Eye (tissue), 1 donor: ENCODE measurements at places on chromosomes 3 and 15.

GRCh38 chr3:196406811-196407470 is 25.3 kb downstream of the UBXN7 start:
- no peak for DNase-seq

GRCh38 chr3:38095669-38096483 is 41.1 kb downstream of the ACAA1 start:
- no peak for DNase-seq

GRCh38 chr15:51736751-51737521 is 519 bp downstream of the LYSMD2 start:
- peak; percentile 70 for DNase-seq

DNA sequence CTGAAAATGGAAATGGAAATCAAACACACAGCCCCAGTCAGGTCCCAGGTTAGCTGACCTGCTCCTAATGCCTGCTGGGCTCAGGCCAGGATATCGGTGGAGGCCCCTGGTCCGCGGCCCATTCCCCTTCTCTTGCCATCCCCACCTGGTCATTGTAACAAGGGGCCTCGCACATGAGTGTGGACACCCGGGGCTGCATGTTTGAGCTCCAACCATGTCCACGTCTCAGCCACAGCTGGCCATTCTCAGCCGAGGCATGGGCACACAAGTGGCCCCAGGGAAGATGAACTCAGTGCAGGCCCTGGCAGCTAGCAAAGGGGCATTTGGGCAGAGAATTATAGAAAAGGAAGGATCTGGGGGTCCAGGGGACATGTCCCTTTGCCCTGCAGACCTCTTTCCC is 41.7 kb downstream of the FAM174B start:
- DNase-seq, result no peak

GRCh38 chr3:109943181-109943580 is 605.8 kb upstream of the DPPA4 start:
- DNase-seq, result no peak

DNA sequence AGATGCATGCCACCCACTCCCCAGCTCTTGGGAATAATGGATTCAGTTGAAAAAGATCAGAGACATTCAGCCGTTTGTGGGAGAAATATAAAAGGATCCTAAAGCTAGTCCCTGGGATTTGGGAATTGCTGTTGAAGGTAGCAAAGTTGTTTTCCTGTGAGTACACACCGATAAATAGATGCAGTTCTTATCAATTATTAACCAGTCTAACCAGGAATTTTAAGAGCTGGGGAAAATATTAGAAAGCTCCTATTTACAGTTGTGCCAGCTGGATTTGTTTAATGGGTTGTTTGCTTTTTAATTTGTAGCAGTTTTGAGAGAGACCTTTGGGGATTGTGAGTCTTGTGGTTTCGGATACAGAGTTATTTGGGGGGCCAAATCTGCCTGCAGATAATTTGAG is 44.2 kb upstream of the SKOR1 start:
- DNase-seq, result no peak

- no peak for DNase-seq
Observed at GRCh38 chr3:27699067-27699466, 23.1 kb downstream of the EOMES start.

- DNase-seq, result no peak
Observed at GRCh38 chr3:61157414-61157813, 93.8 kb downstream of the FHIT start.

- DNase-seq, result no peak
Observed at GRCh38 chr3:139470199-139470598, 6.1 kb downstream of the RBP2 start.

- DNase-seq, result no peak
Observed at GRCh38 chr3:193585530-193585929, 7.5 kb upstream of the OPA1 start.

DNA sequence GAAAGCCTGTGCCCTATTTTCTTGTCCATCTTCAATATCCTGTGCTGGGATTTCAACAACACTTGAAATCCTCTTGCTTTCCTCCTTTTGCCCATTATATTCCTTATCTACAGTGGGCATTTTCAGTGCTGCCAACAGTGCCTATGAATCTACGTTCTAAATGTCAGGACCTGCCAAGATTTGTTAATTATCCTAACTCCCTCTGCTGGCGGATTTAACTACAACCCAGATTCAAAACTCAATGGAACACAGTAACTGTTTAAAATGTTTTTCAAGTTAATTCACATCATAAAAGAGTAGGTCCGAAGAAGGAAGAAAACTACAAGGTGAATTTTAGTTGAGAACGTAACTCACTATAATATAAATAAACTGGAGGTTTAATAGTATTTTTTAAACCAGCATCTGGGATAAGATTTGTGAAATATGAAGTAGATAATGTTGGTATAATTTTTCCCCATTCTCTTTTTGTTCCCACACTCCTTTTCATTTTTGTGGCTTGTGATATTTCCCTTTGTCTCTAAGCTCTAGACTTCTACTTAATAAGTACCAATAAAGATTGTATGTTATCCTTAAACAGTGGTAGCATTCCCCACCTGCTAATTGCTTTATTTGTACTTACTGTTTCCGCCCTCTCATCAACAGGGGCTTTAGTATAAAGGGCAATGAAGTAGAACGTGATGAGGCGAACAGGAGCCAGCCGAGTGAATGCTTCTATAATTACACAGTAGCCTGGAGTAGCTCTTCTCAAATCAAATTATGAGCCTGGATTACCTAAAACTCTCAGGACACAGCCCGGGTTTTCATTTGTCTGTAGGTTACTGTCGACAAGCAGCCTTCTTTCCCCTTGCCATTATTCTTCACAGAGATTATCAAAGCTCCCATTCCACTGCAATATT is 302.5 kb upstream of the ATP11B start:
- DNase-seq, result peak; percentile 76

DNA sequence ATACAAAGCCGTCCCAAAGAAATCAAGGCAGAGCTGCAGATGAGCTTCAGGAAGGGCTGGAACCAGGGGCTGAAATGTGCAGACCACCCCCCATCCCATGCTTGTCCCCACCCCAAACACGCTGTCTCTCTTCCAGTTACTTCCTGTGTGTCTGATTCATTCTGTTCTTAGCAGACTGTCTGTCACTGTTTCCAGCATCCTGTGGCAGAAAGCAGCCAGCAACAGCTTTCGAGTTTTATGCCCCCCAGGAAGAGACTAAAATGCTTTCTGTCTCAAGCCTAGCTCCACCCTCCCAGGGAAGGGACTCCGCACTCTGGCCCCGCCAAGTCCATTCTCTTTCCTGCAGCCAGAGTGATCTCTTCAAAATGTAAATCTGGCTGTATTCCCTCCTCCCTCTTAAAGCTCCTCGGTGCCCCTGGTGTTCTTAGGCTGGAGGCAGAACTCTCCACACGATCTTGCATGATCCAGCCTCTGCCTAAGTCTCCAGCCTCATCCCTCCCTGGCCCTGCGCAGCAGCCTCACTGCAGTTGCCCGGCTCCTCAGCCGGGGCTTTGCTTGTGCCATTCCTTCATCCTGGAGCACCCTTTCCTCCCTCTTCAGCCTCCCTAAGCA is 41.5 kb downstream of the HRH1 start:
- no peak for DNase-seq

DNA sequence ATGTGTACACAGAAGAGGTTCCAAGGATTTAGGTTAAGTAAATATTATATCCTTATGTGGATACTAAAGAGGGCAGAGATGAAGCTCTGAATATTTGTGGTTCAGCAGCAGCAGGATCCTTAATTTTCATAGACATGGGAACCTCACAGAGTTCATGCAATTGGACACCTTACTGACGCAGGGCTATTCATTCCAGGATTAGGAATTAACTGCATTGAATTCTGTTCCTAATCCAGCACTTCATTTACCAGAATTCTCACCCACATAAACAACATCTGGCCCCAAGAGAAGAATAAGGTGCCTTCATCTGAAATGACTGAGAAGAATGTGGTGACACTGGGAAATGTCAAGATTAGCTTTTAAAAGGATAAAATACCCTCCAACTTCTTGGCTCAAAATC is 62.4 kb downstream of the ADAMTS9 start:
- no peak for DNase-seq

- DNase-seq, result no peak
Observed at GRCh38 chr15:34132881-34133280, 31.0 kb downstream of the PGBD4 start.

- no peak for DNase-seq
Observed at GRCh38 chr3:129446926-129447325, 6.9 kb downstream of the IFT122 start.

DNA sequence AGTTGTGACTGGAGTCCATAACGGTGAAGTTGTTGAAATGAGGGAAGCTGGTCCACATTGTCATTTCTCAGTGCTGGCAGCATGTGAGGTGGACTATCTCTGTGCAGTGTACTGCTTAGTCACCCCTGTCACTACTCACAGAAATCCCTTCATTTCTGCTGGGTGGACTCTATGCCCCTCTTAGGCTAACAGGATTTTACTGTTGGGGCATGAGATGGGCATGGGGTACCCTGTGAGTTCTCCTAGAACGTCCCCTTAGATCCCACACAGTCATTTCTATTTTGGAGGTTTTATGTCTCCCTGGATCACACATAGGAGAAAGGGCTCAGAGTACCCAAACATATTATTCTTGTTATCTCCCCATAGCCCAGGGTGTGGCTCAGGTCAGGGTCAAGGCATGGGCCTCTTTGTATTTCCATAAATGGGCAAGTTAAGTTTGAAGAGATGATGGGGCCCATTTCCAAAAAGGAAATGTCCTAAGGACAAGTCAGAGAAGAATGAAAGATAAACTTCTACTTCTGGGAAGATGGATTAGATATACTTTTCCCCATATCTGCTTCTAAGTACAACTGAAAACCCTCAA is 15.2 kb downstream of the P2RY1 start:
- no peak for DNase-seq

DNA sequence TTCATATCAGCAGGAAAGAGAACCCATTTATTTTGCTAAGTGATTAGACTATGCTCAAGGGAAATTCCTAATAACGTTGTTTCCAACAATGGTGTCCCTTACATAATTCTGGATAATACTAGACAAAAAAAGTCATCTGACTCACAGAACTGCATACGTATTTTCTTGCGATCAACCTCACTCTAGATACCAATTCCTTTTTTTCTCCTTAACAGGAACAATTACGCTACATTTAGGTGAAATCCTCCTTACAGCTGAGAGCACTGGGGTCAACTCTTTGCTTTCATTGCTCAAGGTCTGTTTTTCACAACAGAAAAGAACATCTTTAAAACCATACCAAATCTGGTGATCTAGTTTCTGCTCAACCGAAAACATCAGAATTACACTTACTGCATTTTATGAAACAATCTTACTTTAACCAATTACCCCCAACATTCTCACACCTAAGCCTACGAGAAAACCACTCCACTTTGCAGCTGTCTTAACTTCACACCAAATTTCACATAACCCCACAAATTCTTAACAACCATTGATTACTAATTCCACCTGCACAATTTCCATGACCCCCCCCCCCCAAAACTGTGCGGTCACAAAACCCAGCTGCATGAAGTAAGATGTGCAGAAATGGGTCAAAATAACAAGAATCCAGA is 61.2 kb upstream of the ICE2 start:
- no peak for DNase-seq

DNA sequence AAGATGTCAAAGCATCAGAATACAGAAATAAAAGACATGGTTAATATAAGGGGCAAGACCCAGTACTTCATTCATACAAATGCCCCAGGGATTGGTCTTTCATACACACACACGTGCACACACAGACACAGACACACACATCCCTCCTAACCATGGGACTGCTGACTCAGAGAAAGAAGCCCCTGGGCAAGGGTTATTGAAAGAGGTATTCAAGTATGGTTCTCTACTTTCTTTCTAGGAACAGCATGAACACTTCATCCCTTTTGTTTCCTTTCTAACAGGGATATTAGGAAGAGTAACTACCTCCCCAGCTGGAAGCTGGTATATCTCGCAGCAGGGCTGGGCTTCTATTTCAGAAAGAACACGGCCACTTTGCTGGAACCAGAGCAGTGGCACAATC is 33.2 kb upstream of the ZFAND6 start:
- no peak for DNase-seq

DNA sequence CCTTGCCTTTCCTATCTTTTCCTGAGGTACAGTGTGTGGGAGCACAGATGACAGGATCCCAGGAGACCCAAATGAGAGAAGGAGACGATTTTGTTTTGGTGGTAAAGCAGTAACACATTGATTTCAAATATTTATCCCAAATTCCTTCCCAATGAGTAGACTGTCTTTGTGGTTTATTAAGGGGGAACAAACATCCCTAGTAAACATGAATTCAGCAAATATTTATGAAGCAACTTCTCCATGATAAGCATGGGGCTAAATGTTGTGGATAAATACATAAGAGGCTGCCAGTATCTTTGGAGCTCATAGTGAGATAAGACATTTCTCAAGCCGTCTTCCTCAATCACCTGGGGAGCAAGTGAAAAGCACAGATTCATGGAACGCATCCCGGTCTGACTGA is 460.8 kb upstream of the CFAP20DC start:
- DNase-seq, result no peak

- DNase-seq, result peak; percentile 33
Observed at GRCh38 chr3:46947981-46948791, 28.4 kb downstream of the CCDC12 start.

DNA sequence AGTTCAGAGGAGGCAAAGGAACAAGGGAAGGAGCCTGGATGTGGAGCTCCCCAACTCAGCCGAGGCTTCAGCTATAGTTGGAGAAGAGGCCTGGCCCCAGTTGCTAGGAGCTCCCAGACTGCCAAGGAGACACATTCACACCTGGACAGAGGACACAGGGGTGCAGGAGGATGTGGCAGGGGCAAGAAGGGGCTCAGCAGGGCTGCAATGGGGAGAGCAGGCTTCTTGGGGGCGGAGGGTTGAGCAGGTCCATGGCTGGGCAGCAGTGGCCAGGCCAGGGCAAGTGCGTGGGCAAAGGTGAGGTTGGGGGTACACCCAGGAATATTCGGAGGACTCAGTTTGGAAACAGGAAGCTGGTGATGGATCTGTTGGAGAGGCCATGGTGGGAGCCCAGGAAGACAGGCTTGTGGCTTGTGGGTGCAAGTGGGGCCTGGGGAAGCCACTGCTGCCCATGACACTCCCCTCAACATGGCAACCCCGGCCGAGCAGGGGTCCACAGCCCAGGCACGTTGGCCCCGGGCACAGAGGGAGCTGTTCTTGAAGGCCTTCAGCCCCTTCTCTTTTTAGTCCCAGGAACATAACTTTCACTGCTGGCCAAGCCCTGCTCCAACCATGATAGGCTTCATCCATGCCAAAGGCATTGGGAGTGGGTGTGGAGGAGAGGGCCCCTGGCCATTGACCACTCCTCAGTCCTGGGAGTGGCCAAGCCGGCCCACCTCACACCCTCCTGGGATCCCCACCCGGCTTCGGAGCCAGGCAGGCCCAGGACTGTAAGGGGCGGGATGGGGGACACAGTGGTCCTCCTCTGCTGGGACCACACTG is 33.3 kb downstream of the TSPAN3 start:
- no peak for DNase-seq
